Adipocyte (in vitro differentiated cells): ENCODE measurements at places on chromosomes 4 and X.

GRCh38 chr4:110128472-110128919 is 69.9 kb downstream of the ELOVL6 start:
- no peak for DNase-seq

DNA sequence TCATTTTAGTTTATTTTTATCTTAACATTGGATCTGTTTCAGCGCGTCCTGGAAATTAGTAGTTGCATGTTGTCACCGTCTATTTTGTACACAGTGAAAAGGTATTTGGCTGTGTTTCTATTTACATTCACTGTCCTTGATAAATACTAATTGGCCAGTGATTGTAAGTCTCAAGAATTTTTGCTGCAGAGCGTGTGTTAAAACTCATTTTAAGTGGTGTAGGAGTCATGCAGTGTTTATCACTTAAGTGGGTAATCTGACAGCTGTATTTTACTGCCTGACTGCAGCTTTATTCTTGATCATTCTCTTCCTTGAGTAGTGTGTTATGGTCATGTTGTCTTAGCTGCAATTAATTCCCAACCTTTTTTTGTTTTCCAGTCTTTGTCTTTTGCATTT is 9.8 kb downstream of the GUCY1A1 start:
- DNase-seq = no peak

DNA sequence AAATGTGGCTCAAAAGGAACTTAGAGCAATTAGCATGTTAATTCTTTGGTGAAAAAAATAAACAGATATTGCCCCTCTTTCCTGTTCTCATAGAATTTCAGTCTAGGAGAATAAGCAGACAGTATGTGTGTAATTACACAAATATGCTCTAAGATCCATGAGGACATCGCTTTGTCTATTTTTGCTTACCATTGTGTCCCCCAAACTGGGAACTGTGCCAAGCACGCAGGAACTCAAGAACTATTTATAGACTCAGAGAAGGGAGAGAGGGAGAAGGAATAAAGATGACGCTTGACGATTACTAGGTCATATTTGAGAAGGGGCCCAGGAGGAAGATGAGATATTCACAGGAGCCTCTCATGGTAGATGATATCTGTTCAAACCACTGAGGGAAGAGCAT is 692.6 kb downstream of the RAB28 start:
- no peak for DNase-seq

DNA sequence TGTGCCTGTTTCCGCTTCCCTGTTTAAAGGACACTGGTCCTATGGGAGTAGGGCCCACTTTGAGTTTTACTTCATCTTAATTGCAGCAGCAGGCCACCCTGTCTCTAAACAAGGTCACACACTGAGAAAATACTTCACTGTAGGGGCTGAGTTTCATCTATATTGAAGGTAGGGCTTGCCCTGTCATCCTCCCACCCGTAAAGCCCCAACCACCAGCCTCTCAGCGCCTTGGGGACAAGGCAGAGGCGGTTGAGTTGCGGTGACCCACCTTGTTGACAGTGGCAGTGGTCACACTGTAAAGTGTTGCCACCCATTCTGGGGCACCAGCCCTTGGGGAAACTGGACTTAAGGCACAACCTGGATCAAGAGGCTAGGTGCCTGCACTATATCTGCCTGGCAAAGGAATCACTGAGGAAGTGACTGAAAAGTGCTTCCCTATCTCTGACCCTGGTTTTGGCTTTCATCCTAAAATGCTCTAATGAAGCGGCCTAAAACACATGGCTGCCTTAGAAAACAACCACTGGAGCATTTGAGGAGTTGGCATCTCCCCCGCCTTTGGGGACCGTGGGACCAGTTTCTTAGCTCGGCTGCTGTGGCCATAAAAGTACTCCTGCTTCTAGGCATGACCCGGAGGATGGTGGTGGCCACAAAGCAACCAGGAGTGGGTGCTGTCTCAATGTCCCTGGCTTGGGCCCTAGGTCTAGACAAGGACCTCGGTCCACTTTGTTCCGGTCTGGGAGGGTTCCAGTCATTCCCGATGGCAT is 7.8 kb upstream of the WDR1 start:
- DNase-seq = no peak

- peak; percentile 13 for DNase-seq
Measured at GRCh38 chr4:172785613-172786012, 383.0 kb upstream of the GALNT7 start.

- no peak for DNase-seq
Measured at GRCh38 chrX:122583551-122583950, 600.5 kb upstream of the GRIA3 start.

- DNase-seq = peak; percentile 92
Measured at GRCh38 chr4:78056265-78057129, 626 bp upstream of the FRAS1 start.

DNA sequence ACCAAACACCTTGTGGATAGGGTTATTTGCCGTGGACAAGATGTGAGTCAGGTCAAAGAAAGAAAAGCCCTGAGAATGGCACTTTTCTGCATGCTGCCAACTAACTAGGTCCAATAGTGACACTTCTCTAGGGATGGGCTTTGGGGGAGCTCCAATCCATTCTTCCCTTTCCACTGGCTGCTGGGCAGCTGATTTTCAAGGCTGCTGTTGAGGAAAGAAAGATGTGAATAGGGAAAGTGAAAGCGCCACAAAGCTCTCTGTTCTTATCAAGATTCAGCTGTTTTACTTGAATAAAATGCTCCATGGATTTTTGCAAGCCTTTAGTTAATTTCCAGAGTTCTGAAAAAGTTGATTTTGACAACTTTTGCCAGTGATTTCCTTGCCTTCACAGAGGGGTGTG is 244.2 kb upstream of the F9 start:
- no peak for DNase-seq

DNA sequence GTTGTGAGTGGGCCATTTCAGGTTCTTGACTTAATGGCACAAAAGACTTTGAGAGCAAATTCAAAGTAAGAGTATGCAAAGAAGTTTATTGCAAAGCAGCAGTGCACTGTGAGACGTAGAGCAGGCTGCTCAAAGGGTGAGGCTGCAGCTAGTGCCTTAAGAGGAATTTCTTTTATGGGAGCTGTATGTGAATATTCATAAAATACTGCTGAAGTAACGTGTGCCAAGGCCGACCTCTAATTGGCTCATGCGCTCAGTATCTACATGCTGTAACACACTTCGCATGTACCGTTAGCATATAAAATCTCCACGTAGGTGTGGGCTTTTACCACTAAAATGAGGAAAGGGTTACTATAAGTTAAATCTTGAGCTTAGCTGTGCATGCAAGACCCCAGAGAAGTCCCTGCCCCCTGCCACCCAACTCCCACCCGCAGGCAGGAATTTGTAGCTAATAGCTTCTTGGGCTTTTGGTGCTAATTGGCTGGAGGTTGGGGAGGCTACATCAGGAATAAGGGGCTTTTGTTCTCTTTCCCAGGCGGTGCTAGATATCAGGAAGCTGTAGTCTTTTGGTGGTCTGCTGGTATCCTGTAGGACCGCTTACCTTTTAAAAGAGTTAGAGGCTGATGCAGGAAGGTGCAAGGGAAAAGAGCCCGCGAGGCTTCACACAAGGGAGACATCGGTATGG is 47.6 kb downstream of the FSTL5 start:
- no peak for DNase-seq

GRCh38 chr4:185068837-185069236 is 50.5 kb downstream of the HELT start:
- no peak for DNase-seq

DNA sequence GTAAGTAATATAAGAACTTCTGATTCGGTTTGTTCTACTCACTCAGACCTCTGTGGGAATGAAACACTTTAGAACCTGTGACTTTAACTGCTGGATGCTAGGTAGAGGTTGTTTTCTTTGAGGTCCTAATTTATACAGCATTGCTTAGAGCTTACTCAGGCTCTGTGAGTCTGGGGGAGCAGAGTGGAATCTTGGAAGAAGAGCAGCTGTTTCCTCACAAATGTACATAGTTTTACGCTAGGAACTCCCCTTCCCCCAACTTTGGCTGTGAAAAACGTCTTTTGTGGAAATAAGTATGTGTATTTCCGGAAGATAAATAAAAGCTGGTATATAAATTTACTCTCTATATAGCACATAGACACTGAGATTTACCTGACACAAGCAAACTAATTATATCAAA is 141.4 kb downstream of the NAA11 start:
- no peak for DNase-seq
